ENCODE measurements at places on chromosomes 1 and 21.

DNA sequence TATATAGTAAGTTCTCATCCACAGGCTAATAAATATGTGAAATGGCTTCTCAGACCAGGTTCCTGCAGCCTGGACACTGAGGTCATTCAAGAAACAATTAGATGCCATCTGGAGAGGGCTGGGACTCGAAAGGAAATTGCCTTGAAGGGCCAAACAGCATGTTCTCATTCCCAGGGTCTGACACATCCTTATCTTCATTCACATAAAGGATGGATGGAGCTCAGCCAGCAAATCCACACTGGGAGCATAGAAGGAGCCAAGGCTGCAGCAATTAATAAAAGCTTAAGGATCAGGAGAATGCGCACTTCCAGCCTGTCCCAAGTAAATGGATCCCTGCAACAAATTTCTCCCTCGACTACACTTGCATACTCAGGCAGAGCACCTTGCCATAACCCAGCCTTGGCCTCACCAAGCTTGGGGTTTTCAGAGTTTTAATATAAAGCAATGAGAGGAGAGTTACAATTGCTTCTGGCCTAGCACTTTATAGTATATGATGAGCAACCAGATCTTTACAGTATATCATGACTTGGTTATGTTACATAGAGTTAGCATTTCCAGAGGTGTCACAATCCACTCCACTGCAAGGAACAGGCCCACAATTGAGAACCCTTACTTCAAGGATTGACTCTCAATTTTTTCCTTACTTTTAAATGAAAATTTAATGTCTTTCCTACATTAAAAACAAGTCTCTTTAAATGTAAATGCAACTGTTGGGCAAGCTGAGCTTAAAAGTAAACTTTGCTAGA lies 55.9 kb downstream of the BCAR3 start:
- DNase-seq, result no peak

DNA sequence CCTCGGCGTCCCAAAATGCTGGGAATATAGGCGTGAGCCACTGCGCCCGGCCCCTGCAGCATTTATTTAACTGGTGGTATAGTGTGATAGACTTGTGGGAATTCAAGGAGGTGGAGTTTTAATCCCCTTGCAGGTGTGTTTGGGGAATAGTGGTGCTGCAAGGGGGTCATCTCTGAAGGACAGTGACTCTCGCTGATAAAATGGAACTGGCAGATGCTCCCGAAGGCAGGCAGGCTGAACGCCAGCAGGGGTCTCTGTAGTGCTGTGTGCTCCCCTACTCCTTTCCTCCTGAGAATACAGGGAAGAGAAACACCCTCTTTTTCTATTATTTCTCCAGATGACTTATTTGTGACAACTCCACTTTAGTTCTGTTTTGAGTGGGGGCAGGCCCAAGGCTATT lies 4.0 kb downstream of the OSCP1 start:
- DNase-seq, result no peak

DNA sequence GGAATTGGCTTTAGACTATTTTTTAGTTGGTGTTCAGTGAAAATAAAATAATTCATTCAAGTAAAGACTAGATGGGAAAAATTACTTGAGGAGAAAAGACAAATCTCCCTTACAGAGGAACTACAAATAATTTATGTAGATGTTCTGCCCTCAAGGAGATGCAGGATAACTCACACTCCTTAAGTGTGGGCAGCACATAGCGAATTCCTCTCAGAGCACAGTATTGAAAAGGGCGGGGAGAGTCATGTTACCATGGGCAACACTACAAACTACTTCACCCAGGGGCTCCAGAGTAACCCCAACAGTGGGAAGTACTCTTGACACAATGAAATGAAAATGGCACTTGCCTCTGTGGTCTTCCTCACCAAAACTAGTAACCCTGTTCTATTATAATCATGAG lies 20.6 kb upstream of the LAMC2 start:
- no peak for DNase-seq

- DNase-seq, result no peak
Observed at GRCh38 chr1:3614755-3615742, 3.7 kb upstream of the MEGF6 start.

DNA sequence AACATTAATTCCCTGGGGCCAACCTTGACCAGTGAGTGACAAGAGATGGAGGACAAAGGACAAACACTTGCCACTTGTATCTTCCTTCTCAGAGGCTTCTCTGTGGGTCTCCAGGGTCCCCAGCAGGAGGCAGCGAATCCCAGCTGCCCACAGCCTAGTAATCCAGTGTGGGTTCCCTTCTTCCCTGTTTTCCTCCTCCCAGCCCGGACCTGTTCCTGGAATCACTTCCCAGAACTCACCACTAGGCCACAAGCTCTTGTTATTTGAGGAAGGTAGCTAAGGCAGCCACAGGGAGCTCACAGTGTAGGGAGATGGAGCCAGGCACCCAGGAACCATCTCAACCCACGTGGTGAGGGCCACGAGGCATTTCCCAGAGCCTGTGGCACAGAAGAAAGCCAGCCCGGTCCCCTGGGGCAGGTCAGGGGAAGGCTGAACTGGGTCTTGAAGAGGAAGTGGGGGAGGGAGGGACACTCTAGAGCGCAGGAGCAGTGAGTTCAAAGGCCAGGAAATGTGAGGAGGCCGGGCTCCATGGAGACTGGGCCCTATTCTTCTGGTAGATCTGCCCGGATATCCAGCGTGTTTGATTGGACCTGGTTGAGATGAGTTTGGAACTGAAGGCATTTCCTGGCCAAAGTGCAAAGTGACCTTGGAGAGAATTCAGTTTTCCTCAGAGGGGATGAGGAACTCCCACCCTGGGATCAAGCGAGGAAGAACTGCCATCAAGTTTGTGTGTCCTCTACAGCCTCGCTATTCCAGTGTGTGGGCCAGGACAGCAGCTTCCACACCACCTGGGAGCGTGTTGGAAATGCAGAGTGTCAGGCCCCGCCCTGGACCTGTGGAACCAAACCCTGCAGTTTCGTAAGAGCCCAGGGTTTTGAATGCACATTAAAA lies 20.3 kb upstream of the C2CD2 start:
- no peak for DNase-seq

DNA sequence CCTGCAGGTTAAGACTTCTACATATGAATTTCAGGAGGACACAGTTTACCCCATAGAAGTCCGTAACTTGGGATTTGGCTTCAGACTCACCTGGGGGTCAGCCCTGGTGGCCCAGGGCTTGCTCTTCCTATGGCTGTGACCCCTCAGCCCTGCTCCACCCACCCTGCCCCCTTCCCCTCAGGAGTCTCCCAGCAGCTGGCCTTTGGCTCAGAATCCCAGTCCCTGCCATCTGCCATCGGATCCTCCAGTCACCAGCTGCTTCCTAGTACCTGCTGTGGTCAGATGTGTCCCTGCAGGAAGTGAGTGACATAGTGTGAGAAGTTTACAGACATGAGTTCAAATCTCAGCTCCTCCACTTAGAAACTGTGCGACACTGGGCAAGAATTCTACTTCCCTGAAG lies 332.6 kb downstream of the NPHP4 start:
- no peak for DNase-seq

- DNase-seq, result no peak
Observed at GRCh38 chr1:62230718-62231117, 36.1 kb downstream of the L1TD1 start.

DNA sequence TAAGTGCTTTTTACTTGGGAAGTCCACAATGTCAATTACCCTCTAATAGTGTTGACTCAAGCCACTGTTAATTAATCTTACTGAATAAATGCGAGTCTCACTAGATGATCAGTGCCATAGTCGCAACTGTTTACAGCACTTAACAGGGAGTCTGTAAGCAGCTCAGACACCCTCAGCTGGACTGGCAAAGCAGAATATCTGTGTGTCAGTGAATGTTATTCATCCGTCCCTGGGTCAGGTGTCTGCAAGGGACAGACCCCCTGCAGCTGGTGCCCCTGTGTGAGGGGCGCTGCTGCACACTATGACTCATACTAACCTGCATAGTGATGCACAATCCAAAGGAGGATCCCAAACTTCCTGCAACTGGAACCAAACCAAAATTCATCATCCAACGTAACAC lies 306.5 kb downstream of the HHIPL2 start:
- DNase-seq, result no peak

Data from activated T-helper 1 cell treated with anti-CD3 and anti-CD28 coated beads, Interleukin-12 subunit alpha, Interleukin-12 subunit beta, Interleukin-2, Interleukin-4 antibody, amounts not matched to agents 30 ng/mL and 10 ng/mL and 1 ng/mL, durations not matched to agents 14 hours and 24 hours and 36 hours (primary cell).